ENCODE measurements at places on chromosomes 16 and 17. TPM values are rescaled to one million over a fixed set of nuclear protein-coding genes. Genes with fewer than 3 reads are reported as not detected.

The NPW gene
- total RNA-seq = 1.8 TPM

The NXPH3 gene
- 4.7 TPM for total RNA-seq

GRCh38 chr17:30801671-30802070 is 22.8 kb downstream of the CRLF3 start:
- H3K27me3 ChIP-seq = no peaks in the 10 kb centered on the region
- no peaks in the 10 kb centered on the region for H3K4me1 ChIP-seq
- no peaks in the 10 kb centered on the region for H3K36me3 ChIP-seq
- DNase-seq = no peak

- no peaks in the 10 kb centered on the region for H3K4me1 ChIP-seq
- no peaks in the 10 kb centered on the region for H3K27me3 ChIP-seq
- H3K4me3 ChIP-seq = peak overlapping the region; percentile 30
- H3K27ac ChIP-seq = peak overlapping the region; percentile 56
- peak; percentile 66 for DNase-seq
These were observed 61.0 kb upstream of the RBL2 start for GRCh38 chr16:53372992-53373871.

DNA sequence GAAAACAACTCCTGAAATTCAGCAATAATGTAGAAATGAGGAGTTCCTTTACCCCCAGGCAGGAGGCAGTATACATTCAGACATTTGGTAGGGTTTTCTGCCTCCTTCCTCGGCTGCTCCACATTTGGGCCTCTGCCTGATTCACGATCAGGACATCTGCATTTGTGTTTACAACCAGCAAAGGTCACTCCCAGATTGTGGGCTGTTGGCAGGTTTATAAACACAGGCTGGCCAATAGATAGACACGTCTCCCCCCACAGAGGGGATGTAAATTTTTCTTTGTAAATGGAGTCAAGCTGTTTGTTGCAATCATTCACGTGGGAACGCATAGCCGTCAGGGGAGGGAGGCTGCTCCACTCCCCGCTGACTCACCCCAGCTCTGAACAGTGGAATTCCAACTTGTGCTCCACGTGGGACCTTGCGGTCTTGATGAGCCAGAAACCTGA is 252.1 kb upstream of the N4BP1 start:
- H3K36me3 ChIP-seq = no peaks in the 10 kb centered on the region
- no peak overlapping the region for H3K4me3 ChIP-seq
- no peaks in the 10 kb centered on the region for H3K27me3 ChIP-seq
- no peak overlapping the region for H3K27ac ChIP-seq
- no peak for DNase-seq

GRCh38 chr16:87881324-87882200 is 12.3 kb upstream of the SLC7A5 start:
- no peak for DNase-seq
- H3K27me3 ChIP-seq = peaks cover 5% of the 10 kb centered on the region
- H3K4me1 ChIP-seq = no peaks in the 10 kb centered on the region
- no peak overlapping the region for H3K27ac ChIP-seq
- H3K4me3 ChIP-seq = no peak overlapping the region
- H3K36me3 ChIP-seq = no peaks in the 10 kb centered on the region

DNA sequence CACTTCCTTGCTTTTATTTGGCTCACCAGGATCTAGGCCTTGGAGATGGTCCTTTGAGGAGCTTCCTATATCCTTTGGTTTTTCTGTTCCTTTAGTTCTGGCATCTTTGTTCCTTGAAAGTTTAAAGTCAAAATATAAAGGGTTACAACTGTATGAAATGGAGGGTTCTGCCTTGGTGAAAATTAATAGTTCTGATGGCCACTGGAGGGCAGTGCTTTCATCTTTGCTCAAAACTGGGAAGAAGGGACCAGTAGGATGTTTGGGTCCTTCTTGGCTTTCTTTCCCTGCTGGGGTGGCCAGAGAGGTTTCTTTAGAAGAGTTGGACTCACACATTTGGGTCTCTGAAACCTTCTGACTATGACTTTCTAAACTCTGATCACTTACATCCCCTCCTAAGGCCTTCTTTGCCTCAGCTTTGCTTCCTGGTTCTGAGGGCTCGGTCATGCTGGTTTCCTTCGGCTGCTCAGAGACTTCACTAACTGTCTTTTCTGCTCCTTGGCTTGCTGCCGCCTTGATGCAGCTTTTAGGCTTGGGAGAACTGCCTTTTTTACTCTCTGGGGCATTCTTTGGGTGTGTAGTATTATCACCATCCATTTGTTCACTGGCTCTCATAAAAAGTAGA is 10.9 kb upstream of the ITGA2B start:
- H3K36me3 ChIP-seq = no peaks in the 10 kb centered on the region
- no peak overlapping the region for H3K27ac ChIP-seq
- H3K27me3 ChIP-seq = no peaks in the 10 kb centered on the region
- H3K4me1 ChIP-seq = no peaks in the 10 kb centered on the region
- DNase-seq = no peak
- H3K4me3 ChIP-seq = no peak overlapping the region

- H3K4me3 ChIP-seq = peak overlapping the region; percentile 46
- H3K27me3 ChIP-seq = no peaks in the 10 kb centered on the region
- no peaks in the 10 kb centered on the region for H3K4me1 ChIP-seq
- peak overlapping the region; percentile 19 for H3K27ac ChIP-seq
- no peaks in the 10 kb centered on the region for H3K36me3 ChIP-seq
- DNase-seq = no peak
These were observed 572 bp downstream of the FAM171A2 start for GRCh38 chr17:44362949-44363612.

GRCh38 chr16:49280105-49280741 is 1.4 kb downstream of the CBLN1 start:
- H3K4me3 ChIP-seq = no peak overlapping the region
- H3K36me3 ChIP-seq = no peaks in the 10 kb centered on the region
- no peaks in the 10 kb centered on the region for H3K4me1 ChIP-seq
- H3K27me3 ChIP-seq = peaks cover 45% of the 10 kb centered on the region
- no peak for DNase-seq
